DMS79 treated with DMSO at 0.1 percent for 48 hours (cell line): ENCODE measurements at places on chromosomes 16 and 17.
A peak's percentile ranks its signal among the peaks of the same experiment; 100 is the strongest.

GRCh38 chr16:67388591-67388990 is 4.7 kb downstream of the TPPP3 start:
- no peak for DNase-seq

DNA sequence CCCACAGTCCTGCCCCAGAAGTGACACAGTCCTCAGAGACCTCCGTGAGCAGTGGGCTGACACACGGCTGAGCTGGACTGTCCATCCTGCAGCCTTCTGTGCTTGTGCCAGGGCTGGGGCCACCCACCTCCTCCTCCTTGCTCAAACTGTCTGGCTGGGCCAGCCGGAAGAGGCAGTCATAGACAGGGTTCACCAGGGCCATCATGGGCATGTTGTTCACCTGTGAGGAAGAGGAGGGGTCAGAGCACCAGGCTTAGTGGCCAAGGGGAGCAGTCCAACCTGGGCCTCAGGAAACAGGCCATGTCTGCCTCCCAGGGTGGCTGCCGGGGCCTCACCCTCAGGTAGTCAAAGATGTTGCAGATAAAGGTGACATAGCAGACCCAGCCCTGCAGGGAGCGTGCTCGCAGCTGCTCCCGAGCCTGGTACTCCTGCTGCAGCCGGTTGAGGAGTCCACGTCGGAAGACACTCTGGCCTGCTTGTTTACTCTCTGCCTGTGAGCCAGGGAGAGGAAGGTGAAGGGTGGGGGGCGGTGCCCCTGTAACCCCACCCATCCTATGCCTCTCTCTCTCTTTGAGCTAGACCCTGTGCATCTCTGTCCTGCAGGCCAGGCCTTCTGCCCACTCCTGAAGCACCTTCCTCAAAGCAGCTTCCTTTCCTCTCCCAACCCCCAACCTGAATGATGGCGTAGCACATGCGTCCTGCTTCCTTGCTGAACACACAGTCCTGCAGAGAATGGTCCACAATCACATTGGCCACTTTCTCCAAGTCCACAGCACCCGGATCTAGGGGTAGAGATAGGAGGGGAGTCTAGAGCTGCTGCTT is 3.4 kb downstream of the MIF4GD start:
- DNase-seq: no peak

- DNase-seq: no peak
Observed at GRCh38 chr17:12021623-12022140, 1.0 kb downstream of the MAP2K4 start.

- no peak for DNase-seq
Observed at GRCh38 chr17:18106211-18106610, 2.3 kb upstream of the MYO15A start.

GRCh38 chr17:28842282-28843012 is at the start of gene FAM222B:
TSS of gene FAM222B (minus strand) at chr17:28842790. CDS start at chr17:28766667, 76,123 bp downstream.
- DNase-seq: peak; percentile 76

DNA sequence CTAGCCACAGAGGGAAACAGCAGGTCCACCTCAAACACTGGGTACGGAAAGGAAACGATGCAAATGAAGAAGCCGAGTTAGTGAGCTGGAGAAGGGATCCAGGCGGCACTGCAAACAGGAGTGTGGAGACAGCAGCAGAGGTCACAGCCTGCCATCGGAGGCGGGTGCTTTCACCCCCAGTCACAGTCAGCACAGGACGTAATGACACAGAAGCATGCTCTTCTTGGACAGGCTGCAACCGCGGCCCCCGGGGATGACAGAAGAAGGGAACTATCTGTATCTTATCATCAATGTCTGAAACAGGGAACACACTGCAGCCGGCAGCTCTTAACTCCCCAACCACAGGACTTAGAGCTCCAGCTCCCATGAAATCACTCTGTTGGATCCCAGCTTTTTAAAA is 16.1 kb upstream of the SLC38A8 start:
- DNase-seq: no peak

DNA sequence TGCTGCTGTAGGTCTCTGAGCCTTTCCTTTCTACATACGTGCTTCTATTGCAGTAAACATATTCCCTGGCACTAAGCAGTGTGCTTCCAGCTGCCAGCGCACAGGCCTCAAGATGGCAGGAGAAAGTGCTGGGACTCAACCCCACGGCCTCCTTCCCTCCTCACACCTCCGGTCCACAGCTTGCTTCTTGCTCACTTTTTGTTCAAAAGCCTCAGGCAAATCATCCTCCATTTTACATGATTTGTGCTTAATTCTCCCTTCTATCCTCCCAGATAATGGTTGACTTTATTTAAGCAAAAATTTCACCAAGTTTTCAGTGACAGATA is 5.4 kb downstream of the CDK5R1 start:
- no peak for DNase-seq

- peak; percentile 13 for DNase-seq
Observed at GRCh38 chr17:72511242-72511641, 390.4 kb downstream of the SOX9 start.

- no peak for DNase-seq
Observed at GRCh38 chr16:57307365-57307764, 22.9 kb upstream of the PLLP start.

GRCh38 chr16:83972256-83973008 is 4.4 kb downstream of the NECAB2 start:
- DNase-seq: no peak

GRCh38 chr17:47846716-47847340 is 4.1 kb downstream of the SP6 start:
- no peak for DNase-seq

DNA sequence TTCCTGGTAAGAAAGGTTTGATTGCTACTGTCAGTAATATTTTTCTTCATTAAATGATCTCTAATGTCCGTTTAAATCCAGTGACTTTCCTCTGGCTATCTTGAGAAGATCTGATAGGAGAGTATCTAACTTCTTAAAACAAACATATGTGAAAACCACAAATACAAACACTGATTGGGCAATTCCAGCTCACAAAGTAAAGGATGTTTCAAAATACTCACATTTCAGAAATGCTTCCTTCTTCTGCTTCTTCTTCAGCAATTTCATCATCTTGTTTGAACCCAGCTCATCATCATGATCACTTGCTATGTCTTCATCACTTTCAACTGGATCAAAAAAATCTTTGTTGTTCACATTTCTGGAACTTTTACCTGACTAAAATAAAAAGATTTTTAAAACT is 64.3 kb upstream of the RBL2 start:
- no peak for DNase-seq

DNA sequence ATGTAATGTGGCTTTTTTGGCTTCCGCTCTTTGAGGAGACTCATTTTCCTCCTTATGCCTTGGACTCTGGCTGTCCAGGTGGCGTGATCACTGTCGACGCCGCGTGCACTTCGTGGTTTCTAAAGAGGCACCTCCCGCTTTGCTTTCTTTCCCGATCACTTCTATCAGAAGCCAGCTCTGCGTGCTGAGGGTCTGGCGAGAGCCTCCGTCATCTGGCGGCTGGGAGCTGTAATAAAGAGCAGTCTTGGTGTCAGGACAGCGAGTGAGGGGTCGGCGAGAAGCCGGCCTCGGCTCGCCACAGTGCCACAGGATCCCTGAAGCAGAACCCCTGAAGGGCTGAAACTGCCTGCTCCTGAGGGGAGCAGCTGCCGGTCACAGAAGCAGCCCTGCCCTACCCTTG is 7.4 kb downstream of the ZNF750 start:
- peak; percentile 62 for DNase-seq
